ENCODE measurements at places on chromosomes 13 and 19.

- DNase-seq, result no peak
These were observed 129.1 kb downstream of the UQCRFS1 start for GRCh38 chr19:29083863-29084262.

- DNase-seq, result no peak
These were observed 31.7 kb downstream of the ACTL9 start for GRCh38 chr19:8666814-8667405.

- no peak for DNase-seq
These were observed 3.0 kb upstream of the PLIN4 start for GRCh38 chr19:4521170-4521887.

GRCh38 chr13:111114362-111115060, 599 bp upstream of the ARHGEF7 start:
- no peak for DNase-seq

- no peak for DNase-seq
These were observed 34.9 kb downstream of the STARD13 start for GRCh38 chr13:33250609-33251008.

GRCh38 chr13:45108716-45109101, 11.6 kb upstream of the GTF2F2 start:
- DNase-seq, result no peak

DNA sequence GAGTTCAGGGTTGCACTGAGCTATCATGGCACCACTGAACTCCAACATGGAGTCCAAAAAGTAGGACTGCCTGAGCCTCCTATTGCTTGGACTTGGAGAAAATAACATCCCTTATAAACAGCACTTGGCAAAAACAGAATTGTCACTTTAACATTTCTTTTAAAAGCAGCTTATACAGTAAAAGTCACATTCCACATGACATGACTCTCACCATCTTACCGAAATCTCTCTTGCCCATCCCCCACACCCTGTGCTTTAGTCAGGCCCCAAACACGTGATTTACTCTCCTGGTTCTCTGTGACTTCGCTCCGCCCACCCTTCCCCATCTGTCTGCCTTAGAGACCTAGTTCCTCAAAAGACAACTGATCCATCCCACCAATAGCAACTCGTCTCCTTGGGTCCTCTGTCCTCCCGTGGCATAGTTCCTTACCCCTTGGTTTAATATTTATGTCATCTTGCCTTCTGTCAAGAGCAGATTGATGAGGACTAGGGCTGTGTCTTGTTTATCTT, 4.6 kb downstream of the SAFB start:
- no peak for DNase-seq

DNA sequence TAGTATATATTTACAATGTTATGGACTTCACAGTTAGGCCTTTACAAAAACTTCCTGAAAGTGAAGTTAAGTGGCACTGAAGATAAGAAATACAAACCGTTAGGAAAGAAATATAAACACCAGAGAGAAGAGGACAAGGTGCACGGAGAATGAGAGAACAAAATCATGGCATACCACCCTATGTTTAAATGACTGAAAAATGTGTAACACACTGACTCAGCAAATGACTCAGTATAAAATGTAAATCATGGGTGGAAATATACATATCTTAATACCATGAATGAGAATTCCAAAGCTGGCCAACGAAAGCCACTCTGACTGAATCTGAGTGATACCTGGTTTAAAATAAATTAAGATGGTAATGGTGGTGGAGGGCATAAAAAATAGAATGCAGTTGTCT, 260.8 kb downstream of the DNAJC15 start:
- DNase-seq, result no peak

DNA sequence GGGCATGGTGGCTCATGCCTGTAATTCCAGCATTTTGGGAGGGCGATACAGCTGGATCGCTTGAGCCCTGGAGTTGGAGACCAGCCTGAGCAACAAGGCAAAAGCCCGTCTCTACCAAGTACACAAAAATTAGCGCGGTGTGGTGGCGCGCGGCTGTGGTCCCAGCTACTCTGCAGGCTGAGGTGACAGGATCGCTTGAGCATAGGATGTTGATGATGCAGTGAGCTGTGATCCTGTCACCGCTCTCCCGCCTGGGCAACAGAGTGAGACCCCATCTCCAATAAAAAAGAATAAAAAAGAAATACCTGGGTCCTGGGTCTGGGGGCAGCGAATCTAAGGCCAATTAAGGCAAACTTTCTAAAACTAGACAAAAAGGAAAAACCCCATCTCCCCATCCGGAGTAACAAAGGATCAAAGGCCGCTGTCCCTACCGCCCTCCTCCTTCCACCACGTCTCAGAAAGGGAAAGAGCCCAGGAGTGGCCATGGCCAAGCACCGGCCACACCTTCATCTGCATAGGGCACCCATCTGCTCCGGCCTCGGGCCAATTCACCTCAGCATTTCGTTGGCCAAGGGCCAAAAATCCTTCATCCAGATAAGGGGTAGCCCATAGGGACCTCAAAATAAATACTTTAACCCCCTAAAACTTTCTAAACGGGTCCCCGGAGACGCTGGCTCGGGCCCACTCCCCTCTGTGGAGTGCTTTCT, 851 bp downstream of the ZNF320 start:
- DNase-seq, result no peak

GRCh38 chr19:38592940-38593339, 24.8 kb downstream of the MAP4K1 start:
- DNase-seq, result no peak

DNA sequence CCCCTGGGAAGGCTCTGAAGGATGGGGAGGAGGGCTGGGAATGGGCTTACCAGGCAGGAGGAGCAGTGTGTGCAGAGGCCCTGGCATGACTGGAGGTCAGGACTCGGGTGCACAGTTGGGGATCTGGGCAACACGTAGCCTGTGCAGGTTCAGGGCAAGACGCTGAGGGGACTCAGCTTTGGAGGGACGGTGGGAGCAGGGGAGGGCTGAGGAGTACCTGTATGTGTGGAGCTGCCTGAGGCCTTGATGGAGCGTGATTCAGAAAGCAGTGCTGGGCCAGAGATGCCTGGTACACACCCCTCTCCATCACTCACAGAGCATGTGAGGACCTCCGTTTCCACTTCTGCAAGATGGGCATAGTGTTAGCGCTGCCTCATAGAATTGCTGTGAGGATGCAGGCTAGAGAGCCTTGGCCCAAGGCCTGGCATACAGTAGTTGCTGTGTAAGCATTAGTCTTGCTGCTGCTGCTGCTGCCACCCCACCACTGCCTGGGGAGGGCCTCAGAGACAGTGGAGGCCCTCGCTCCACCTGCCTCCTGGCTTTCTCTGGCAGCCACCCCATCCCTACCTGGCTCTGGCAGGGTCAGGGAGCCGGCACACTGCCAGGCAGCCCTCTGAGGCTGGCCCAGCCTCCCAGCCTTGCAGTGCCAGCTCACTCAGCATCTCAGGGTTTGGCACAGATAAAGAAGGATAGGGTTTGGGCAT, 2.4 kb downstream of the PAK4 start:
- no peak for DNase-seq

GRCh38 chr13:62997696-62998095, 1582.0 kb upstream of the PCDH20 start:
- DNase-seq, result no peak

- no peak for DNase-seq
These were observed 1.3 kb downstream of the NR1H2 start for GRCh38 chr19:50377517-50377916.

GRCh38 chr19:33900817-33901216, 104.1 kb downstream of the KCTD15 start:
- DNase-seq, result no peak

- no peak for DNase-seq
These were observed 165.6 kb upstream of the NBEA start for GRCh38 chr13:34776390-34776981.

- DNase-seq, result no peak
These were observed 6.7 kb upstream of the ZNF606 start for GRCh38 chr19:58009301-58009665.

GRCh38 chr19:535017-535835, 3.7 kb downstream of the CDC34 start:
- no peak for DNase-seq

DNA sequence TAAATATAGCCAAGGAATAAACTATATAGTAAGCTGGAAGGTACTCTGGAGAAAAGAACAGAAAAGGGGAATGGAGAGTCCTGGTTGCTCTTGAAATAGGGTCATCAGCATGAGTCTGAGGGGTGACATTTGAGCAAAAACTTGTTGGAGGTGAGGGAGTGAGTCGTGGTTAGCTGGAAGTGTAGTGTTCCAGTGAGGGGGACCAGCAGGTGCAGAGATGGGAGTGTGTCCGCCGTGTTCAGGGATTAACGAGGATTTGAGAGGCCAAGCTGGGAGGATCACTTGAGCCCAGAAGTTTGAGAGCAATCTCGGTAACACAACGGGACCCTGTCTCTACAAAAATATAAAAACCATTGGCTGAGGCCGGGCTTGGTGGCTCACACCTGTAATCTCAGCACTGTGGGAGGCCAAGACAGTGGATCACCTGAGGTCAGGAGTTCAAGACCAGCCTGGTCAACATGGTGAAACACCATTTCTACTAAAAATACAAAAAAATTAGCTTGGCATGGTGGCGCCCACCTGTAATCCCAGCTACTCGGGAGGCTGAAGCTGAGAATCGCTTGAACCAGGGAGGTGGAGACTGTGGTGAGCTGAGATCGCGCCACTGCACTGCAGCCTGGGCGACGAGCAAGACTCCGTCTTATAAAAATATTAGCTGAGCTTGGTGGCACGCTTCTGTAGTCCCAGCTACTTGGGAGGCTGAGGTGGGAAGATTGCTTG, 1.1 kb downstream of the SUPT5H start:
- DNase-seq, result no peak
